ENCODE measurements at places on chromosomes 3 and 15. TPM values are rescaled to one million over a fixed set of nuclear protein-coding genes. Genes with fewer than 3 reads are reported as not detected.
A peak's percentile ranks its signal among the peaks of the same experiment; 100 is the strongest.

GRCh38 chr3:110093812-110094401 is 756.6 kb upstream of the DPPA4 start:
- DNase-seq, result no peak

DNA sequence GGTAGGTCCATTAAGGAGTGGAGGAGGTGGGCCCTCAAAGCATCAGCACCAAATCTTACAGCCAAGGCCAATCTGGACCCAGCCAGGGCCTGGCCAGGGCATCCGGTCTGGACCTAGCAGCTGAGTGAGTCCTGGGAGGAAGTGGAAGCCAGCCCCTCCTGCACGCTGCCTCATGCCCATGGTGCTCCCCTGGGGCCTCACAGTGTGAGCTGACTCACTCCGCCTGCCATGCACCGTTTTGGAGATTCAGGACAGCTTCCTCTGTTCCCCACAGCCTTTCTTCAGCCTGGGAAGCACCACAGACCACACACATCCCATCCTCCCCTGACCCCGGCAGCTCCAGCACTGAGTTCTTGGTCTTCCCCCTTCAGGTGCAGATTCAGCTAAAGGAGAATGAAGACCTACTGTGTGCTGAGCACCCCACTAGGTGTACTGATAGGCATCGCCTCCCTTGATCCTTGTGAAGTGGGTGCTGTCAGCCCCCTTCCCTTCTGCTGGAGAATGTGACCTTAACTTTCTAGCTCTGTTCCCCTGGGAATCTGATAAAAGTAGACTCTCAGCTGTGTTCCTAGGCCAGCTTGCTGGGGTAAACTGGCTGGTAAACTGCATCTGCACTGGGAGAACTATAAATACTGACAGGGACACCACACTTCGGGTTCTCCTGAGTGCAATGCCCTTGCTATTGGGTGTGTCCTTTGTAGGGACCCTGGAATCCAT is 36.8 kb upstream of the SEC13 start:
- DNase-seq, result peak; percentile 35

DNA sequence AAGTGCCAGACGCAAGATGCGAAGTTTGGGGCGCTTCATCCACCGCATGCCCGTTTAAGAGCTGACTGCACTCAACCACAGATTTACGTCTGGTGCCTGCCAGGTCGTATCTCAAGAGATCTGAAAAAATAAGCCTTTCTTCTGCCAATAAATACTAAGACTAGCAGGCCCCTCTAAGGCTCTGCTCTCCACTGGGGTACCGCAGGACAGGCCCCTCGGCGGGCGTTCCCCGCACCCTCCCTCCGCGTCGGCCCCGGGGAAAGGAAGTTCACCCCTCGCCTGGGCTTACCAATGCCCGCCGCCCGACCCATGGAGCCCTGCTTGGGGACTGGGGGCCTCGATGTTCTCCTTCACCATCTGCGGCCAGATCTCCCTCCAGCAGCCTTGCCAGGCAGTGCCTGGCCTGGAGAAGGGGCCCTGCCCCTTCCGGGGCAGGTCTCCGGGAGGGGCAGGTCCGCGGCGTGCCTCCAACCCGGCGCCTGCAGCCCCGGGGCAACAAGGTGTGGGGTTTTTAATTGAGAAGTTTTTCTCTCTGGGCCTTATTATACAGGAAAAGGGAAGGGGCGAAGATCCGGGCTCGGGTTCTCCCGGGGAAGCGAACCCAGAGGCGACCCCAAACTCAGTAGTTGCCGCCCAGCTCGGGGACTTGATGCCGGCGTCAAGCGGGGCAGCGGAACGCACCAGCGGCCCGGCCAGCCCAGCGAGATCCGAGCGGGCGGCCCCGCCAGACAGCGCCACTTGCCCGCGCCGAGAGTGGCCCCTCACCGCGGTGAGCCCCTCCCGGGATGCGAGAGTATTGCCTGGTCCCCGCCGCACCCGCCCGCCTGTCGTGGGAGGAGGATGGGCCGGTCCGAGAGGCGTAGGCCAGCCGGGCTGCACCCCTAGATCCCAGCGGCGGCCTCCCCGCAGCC is 735 bp downstream of the GOLGA8B start:
- no peak for DNase-seq

DNA sequence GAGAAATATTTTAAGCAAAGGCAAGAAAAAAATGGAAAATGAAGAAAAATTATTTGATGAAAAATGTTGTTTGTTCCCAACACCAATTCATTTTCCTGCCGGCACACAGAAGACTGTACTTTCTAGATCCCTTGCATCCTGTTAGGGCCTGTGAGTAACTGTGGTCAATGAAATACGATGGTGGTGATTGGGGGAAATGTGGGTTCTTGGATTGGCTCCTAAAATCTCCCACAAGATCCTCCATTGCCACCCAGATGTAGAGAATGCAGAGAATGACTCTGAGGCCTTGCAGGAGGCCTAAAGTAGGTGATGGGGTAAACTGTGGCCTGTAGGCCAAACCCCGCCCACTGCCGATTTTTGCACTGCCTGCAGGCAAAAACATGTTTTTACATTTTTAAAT is 46.3 kb upstream of the C3orf70 start:
- DNase-seq, result no peak

- DNase-seq, result no peak
Measured at GRCh38 chr3:38003371-38003816, 12.8 kb downstream of the VILL start.

- DNase-seq, result no peak
Measured at GRCh38 chr3:120625159-120625586, 29.0 kb downstream of the NDUFB4 start.

DNA sequence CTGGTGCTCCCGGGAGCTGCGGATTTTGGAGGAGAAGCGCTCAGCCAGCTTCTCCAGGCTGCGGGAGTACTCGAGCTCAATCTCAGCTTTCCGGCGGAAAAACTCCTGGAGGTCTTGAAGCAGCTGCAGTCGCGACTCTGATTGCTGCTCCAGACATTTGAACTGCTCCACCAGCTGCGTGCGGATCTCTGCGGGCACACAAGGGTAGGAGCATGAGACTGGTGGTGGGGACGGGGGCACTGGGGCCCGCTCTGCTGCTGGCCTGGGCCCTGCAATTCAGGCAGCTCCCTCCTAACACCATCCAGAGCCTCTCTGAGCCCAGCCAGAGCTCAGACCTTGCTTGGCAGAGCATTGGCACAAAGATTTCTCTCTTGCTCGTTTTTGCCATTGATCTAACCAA is 124.7 kb downstream of the SRGAP3 start:
- DNase-seq, result no peak

The PATL2 gene
- total RNA-seq, result 0.33 TPM

The KAT2B gene
- total RNA-seq, result 2.2 TPM

The ZNF80 gene
- total RNA-seq, result not detected

The PLA2G4D gene
- not detected for total RNA-seq

The CDV3 gene
- total RNA-seq, result 244 TPM

All from kidney epithelial cell (primary cell).